ENCODE measurements at places on chromosomes 12 and 14.

DNA sequence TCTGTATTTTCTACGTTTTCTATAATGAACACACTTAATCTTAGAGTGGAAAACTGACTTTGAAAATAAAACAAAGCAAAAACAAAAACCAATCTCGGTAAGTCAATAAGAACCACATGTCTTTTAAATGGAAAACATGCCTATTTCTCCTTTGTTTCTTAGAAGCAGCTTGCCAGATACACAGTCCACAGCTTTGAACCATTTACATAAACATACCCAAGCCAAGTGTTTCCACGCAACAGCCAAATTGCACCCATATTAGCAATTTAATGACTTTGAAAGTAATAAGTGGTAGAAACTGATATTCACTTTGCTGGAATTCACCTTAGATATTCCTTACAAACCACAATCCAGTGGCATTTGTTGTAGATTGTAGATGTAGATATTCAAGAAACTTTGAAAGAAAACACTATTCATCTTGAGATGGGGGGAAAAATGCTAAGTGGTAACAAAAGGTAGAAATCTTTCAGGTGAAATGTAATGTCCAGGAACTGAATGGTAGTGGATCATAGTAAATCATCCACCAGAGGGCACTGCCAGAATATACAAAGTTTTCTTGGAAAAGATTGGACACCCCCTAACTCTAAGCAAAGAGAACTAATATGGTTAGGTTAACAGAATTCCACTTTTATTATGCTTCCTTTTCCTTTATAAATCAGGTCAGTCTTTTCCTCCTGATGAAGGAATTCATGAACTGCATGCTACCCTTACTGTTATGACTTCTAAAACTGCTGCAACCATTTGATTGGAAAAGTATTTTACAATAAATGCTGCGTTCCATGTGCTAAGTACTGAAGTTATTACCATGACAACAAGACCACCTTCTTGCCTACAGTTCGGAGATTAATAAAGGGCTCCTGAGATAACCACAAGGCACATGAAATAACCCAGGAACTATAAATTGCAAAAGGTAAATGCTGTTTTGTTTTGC, 69.8 kb downstream of the RERG start:
- peak; percentile 59 for DNase-seq

- no peak for DNase-seq
Observed at GRCh38 chr12:69497308-69498026, 27.3 kb downstream of the FRS2 start.

- DNase-seq: no peak
Observed at GRCh38 chr14:81594012-81594411, 60.4 kb upstream of the SEL1L start.

- no peak for DNase-seq
Observed at GRCh38 chr14:39956372-39956771, 524.1 kb upstream of the FBXO33 start.

DNA sequence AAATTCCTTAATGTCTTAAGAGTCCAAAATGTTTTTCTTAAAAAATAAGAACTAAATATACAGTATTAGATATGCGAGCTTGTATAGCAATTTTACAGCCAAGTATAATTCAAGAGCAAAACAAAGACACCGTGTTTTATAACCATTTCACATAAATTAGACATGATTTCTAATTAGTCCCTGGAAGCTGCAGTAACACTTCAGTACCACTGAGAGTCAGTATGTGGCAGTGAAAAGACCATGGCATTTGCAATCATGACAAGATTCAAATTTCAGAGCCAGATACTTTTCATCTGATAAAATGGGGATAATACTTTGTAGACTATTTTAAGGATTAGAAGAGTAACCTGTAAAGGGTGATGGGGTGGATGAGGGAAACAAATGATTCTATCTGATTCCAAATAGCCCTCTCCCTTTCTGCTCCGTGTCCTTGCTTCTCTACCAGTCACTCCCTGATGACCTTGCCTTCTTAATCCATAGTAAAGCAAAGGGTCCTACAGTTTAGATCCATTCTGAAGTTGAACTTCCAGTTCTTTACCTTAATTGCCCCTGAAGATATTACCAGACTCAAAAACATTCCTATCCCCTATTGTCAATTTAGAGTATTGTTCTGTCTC, 145.4 kb upstream of the ABCD2 start:
- DNase-seq: peak; percentile 63

DNA sequence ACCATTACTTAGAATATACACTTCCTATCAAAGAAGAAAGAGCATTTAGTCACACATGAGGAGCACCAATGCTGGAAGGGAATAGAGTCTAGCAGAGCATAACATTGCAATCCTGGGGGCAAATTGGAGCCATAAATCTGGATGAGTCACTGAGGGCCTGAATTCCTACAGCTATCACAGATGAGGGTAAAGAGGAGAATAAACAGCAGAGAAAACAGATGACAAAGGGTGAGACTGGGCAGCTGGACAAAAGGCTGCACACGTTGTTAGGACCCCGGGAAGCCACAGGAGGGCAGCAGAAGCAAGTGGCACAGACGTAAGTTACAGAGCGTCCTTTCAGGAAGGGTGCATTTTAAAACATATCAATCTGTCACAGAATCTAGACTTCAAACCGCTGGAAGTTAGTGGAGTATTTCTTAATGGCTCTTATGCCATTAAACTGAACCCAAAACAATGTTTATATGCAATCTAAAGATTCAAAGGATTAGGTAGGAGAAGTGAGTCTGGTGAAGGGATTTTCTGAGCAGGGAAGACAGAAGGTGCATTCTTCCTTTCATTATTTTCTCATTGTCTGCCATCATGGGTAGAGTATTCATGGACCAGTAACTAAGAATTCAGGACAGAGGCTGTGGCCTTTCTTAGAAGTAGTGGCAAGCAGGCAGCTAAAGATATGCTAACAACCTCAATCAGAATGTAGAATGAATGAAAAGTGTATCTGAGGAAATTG, 159.8 kb upstream of the DAAM1 start:
- peak; percentile 45 for DNase-seq

GRCh38 chr12:120343039-120343537, 15.5 kb upstream of the PLA2G1B start:
- DNase-seq: no peak

- no peak for DNase-seq
Observed at GRCh38 chr14:68341411-68342212, 451.3 kb downstream of the ZFP36L1 start.

- DNase-seq: no peak
Observed at GRCh38 chr14:100770605-100771120, 44.0 kb downstream of the DLK1 start.

GRCh38 chr12:26373606-26374495, 178.5 kb downstream of the SSPN start:
- DNase-seq: peak; percentile 5

DNA sequence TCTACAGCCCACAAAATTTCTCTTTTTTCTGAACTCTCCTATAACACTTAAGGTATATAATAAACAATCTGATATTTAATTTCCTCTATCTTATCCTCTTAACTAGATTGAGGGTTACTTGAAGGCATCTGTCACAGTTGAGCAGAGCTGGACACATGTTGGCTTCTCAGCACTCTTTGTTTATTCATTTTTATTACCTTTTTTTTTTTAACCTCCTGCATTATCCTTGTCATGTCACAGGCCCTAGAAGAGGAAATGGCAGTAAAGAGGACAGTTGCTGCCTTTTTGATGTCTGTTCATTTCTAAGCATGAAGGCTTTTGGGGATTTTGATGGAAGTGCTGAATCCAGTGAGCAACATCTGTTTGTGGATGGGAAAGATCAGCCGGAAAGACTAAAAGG, 32.5 kb upstream of the EVL start:
- no peak for DNase-seq

- DNase-seq: peak; percentile 8
Observed at GRCh38 chr14:56046546-56046945, 71.7 kb upstream of the PELI2 start.

DNA sequence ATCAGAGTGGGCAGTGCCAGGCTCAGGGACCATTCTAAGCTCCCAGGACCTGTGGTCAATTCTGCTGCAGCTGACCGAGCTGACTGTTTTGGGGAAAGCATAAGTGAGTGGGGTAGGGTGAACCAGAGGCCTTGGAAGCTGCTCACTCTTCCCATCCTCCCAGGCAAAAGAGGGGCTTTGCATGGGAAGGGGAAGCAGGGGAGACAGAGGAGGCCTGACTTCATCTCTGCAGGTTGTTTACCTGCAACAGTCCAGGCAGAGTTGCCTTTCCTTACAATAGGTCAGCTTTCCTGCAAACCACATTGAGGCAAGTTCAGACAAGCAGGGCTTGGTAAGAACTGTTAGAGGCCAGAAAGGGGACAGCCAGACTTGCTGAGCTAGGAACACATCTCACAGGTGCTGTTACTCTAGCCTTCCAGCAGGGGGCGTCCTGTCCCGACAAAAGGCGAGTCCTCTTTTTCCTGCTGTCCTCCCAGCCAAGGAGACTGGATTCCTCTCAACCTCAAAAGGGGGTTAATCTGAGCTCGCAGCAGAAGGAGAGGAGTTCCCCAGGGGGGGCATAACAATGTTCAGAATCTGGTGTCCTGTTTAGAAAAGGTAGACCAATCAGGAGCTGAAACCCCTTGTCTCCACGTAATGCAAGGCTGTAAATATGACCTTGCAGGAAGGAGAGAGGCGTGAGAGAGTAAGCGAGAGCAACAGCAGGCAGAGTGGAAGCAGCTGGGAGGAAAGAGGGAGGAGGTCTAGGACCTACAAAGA, 4.3 kb upstream of the DHRS2 start:
- DNase-seq: peak; percentile 88

DNA sequence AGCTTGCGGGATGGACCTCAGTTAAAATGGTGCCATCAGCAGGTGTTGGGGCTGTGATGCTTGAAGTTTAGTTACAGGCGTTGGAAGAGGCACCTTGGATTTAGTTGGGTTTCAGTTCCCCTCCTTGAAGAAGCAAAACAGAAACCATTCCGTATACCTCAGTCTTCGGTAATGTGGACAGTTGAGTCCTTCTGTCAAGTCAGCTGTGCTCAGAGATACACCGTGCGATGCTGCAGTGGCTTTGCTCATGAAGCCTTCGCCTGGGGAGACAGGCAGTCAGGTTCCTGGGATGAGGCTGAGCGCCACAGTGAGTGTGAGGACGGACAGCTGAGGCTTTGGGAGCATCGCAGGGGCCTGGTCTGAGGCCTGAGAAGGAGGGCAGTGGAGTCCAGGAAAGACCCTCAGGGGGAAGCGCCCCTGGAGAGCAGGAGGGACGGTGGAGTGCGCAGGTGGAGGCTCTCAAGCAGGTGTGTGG, 7.4 kb downstream of the RAN start:
- no peak for DNase-seq

- DNase-seq: no peak
Observed at GRCh38 chr12:7972734-7973456, 36.9 kb upstream of the SLC2A3 start.

- DNase-seq: no peak
Observed at GRCh38 chr12:4270831-4271716, 2.5 kb upstream of the CCND2 start.

GRCh38 chr12:3326156-3326849, 164.7 kb upstream of the PRMT8 start:
- no peak for DNase-seq

DNA sequence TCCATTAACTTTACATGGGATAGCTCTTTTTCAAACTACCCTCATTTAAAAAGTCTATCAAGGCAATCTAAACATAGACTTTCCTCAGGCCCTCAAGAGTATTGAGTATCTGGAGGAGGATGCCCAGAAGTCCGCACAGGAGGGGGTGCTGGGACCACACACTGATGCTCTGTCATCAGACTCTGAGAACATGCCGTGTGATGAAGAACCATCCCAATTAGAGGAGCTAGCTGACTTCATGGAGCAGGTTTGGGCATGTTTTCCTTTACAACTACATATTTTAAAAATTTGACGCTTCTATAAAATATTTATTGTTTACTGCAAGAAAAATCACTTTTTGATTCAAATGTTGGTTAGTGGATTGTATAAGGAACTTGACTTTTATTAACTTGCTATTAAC, 93.5 kb downstream of the EP400 start:
- no peak for DNase-seq

DNA sequence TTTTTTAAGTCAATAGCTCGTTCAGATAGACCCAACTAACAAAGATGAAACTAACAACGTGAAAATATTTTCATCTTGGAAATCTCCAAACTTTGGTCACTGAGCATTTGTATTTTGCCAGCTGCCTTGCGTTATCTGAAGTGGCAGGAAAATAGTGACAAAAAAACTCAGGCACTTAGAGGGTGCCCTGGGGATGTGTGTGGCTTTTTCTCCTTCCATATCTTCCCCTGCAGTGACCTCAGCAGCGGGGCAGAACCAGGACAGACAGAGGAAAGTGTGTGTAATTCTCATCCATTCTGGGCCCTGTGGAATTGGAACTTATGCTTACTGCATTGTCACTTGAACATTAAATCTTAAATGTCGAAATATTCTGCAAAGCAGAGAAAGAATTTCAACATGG, 152.0 kb downstream of the BCAT1 start:
- no peak for DNase-seq

- DNase-seq: no peak
Observed at GRCh38 chr14:81033698-81034240, 78.3 kb downstream of the TSHR start.

GRCh38 chr12:106498056-106498455, 84.7 kb upstream of the RFX4 start:
- DNase-seq: no peak

DNA sequence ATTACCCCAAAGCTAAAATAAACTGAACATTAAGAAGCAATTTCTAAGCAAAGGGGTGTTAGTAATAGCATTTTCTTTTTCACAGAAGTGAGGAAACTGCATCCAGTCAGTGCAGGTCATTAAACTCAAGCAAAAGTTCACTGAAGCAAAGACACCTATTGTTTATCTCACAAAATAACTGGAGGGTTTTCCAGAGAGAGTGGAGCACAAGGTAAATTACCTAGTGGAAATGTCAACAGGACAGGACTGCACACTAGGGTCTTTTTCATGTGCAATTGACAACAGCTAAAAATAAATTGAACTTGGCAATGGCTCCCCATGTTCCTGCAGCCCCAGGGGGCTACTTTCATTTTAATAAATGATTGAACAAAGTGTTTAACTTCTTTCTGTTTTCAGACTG, 742.0 kb downstream of the GALC start:
- no peak for DNase-seq

DNA sequence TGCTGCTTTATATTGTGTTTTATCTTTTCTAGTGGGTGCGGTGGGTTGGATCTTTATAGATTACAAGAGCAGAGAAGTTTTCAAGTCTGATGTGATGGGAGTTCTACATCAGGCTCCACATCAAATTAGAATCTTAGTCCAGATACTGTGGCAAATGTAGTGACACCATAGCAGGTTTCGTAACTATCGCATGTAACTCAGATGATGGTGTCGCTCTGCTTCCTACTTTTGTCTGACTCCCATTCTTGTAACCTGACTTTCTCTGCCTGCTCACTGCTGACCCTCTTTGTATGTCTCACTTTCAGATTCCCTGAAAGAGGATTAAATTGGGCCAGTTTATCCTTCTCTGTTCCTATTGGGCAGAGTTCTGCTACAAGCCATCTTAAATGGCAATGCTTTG, 22.8 kb upstream of the FBXO34 start:
- DNase-seq: no peak

DNA sequence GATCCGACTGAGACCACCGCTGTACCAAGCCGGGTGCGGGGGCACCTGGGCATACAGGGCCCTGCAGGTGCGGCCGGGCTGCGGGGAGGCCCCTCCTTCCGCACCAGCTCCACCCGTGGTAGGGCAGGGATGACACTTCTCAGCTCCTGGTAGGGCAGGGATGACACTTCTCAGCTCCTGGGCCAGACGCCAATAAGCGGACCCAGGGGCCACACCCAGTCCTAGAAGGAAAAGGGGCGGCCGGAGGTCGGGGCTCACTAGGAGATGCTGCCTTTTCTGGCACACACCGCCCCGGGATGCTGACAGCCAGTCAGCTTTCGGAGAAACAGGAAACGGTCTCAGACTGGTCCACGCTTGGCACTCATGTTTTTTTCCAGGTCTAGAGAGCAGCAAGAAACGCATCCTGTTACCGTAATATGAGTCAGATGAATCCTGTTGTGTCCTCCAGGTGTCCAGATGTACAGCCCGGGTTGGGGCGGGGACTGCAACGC, 34.8 kb downstream of the NFKBIA start:
- peak; percentile 58 for DNase-seq

All from T47D (cell line).